ENCODE measurements at places on chromosomes 5 and 9.

DNA sequence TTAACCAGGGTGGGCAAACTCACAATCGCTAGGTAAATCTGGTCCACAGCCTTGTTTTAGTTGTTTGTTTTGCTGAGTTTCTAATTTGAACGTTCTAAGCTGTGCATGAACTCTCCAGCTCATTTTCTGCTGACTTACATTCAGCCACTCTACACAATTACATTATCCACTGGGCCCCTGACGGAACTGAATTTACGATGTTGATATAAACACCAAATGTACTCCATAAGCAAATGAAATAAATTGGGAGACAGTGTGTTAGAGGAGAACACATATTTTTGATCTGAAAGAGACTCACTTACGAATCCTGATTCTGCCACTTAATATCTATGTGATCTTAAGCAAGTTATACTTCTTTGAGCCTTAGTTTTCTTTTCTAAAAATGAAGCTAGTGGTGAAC, 393.4 kb downstream of the ZNF608 start:
- no peak for DNase-seq

DNA sequence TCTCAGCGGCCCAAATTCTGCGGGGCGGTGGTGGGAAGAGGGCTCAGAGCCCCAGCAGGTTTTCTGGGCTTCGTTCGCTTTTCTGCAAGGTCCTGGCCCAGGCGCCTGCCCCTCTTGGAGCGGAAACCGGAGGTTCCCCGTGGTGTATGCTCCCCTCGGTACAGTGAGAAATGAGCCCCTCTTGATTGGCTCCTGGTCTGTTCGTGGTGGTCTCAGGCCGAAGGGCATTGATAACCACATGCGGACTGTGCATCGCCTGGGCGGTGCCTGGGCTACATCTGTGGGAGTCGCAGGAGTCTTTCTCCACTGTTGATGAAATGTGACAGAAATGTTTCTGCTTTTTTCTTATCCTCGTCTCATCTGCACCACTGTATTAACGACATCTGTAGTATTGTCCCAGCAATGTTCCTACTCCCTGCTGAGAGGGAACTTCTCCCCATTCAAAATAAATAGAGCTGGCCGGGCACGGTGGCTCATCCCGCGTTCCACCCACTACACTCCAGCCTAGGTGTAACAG, 682 bp downstream of the MAN1B1 start:
- no peak for DNase-seq

DNA sequence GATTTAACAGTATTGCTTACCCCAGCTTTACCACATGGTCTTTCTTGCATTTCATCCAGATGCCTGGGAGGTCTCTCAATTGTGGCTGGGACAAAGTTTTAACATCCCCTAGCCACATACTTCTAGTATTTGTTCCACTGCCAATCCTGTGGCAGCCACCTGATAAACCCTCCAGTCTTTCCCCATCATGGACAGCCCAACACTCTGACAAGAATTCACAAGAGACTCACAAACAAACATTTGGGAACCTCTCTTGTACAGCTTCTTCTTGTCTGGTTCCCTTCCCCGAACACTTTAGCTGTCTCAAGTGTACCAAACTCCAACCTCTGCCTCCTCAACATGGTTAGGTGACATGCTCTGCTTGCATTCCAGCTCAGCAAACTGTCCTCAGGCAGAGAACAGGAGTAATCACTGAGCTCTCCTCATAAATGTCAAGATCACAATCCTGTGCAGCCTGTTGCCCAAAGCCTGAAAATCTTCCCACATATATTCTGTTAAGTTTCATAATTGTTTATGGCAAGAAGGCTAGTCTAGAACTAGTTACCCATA, 59.7 kb downstream of the STRBP start:
- DNase-seq: no peak

DNA sequence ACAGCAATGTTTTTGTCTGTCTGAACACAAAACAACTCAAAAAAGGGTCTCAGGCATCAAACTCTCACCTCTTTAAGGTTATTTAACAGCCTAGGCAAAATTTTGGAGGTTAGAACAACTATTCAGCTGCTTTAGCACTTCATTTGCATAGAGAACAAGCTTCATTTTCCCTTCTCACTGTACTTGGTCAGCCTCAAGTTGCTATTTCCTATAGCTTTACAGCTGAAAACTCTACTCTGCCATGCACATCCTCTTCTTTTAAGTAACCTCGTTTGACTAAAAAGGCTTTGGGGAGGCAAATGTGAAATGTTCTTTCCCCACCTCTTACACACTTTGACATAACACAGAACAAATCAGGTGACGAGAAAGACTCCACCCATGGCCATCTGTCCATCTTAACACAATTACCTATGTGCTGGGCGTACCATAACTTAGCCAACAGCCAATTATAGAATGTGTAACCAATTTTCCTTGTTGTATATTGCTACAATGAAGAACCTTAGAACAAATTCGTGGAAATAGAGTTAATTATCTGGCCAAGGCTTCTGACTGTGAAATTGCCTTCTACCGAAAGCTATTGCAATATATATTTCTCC, 195.7 kb downstream of the DCP2 start:
- no peak for DNase-seq

GRCh38 chr9:35730486-35730854, 1.5 kb downstream of the TLN1 start:
- DNase-seq: no peak

GRCh38 chr9:1959371-1959770, 55.8 kb upstream of the SMARCA2 start:
- no peak for DNase-seq

DNA sequence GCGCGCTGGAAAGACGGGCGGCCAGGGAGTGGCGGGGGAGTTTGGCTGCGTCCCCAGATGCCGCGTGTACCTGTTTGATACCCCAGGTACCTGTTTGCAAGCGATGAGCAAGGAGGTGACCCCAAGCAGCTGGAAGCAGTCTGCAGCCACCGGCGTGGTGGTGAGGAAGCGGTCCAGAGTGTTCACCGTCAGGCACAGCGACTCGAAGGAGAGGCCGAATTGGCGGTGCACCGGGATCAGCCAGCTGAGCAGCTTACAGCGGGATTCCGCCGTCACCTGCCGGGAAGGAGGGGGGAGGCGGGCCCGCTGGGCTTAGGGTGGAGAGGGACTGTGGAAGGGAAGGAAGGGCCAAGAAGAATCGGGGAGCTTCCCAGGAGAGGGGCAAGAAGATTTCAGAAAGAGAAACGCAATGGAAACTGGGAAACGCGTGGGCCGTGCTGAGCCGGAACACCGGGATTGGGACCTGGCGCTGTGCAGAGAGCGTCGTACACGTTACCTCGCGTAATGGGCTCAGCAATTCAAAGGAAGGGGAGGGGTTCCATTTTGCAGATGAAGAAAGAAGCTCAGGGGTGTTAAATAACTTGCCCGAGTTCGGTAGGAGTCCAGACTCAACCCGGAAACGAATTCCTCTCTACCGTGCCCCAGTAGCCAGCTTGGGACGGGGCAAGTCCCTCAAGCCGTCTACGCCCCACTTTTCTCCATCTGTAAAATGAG, 980 bp downstream of the CCNO start:
- no peak for DNase-seq

DNA sequence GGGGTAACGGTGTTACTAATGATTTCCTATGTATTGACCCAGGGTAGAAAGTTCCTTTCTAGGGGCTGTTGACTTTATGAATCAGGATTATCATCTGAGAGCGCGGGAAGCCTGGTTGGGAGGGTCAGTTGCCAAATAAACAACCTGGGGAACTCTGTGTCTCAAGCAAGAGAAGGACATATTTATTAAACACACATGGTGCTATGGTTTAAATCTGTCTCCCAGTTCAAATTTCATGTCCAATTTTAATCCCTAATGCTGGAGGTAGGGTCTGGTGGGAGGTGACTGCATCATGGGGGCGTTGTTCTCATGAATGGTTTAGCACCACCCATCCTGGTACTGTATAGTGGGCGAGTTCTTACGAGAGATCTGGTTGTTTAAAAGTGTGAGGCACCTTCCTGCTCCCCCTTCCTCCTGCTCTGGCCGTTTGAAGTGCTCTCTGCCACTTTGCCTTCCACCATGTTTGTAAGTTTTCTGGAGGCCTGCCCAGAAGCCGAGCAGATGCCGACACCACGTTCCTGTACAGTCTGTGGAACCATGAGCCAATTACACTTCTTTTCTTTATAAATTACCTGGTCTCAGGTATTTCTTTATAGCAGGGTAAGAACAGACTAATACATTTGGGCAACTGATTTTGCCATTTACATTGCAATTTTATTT, 19.7 kb upstream of the GAS1 start:
- no peak for DNase-seq

DNA sequence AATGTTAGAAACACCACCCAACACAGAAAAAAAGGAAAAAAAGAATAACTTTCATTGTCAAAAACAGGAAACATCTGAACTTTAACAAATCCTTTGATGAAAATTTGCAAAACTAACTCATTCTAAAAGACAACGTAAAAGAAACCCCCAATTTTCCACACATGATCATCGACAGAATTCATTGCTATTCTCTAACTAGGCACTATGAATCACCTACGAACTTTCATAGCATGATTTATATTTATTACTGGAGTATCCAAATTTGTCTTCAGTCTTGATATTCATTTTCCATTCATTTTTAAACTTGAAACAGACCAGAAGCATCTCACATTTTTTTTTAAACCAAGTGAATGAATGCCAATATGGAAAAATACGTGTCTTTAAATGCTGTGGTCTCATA, 514.6 kb downstream of the TLE4 start:
- no peak for DNase-seq

DNA sequence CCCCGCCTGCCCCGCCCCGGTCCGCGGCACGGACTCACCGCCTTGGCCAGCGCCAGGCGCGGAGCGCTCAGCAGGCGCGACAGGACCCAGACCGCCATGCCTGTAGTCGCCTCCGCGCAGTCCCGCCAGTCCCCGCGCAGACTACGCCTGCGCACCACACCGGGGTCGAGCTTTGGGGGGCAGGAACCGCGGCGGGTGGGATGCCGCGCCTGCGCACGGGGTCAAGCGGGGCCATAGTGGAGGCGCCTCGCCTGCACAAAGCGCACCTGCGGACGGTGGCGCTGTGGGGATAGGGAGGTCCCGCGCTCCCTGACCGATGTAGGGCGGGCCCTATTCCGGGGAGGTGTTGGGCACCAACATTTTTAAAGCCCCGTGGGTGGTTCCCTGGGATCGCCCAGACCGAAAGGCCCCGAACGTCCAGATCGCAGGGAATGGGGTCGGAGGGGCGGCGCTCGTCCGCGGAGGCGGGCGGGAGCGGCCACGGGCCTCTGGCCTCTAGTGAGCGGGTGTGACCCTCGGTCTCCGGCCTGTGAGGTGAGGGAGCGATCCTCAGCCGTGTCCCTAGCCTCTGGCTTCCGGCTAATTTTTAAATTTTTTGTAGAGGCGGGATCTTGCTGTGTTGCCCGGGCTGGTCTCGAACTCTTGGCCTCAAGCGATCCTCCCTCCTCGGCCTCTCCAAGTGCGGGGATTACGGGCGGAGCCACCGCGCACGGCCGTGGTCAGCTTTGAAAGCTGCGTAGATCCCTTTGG, 70.8 kb upstream of the LPCAT1 start:
- DNase-seq: no peak

GRCh38 chr9:21415493-21416267, 6.8 kb downstream of the IFNA8 start:
- peak; percentile 57 for DNase-seq

DNA sequence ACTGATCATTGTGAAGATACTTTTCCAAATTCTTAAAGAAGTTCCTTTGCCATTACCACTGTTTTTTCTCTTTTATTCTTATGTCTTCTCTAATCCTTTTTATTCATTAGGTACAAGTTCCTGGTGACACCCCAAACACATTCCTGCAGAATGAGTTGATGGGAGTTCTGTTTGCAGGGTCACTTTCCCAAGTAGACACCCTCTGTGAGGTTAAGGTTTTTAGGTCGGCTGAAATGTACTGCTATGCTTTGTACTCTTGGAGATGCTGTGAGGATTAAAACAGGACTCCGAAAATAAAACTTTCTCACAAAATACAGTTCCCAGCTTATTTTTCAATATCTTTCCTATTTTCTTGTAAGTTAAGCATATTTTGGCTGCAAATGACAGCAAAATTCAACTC, 143.3 kb upstream of the TLE4 start:
- no peak for DNase-seq

DNA sequence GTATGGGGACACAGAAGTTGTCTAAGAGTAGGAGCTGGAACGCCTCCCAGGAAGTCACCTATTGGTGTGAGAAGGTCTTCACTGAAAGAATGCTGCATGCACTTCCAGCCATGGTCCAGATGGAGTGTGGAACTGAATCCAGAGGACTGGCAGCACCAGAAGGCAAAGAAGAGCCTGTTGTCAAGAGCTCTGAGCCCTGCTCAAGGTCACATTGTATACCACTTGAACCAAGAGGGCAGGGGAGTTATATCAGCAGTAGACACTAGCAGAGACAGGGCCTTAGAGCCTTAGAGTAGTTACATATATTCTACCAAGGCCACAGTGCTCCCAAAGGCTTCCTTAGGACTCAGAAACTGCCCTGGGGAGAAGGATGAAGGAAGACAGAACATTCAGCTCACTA, 130.8 kb upstream of the POC5 start:
- DNase-seq: no peak

- no peak for DNase-seq
These were observed 135.0 kb upstream of the DAP start for GRCh38 chr5:10896016-10896415.

- DNase-seq: no peak
These were observed 174.2 kb downstream of the OXCT1 start for GRCh38 chr5:41695920-41696582.

- DNase-seq: no peak
These were observed 650 bp downstream of the MRRF start for GRCh38 chr9:122265149-122265915.

GRCh38 chr5:123088031-123088805, 823 bp upstream of the PRDM6 start:
- DNase-seq: no peak

DNA sequence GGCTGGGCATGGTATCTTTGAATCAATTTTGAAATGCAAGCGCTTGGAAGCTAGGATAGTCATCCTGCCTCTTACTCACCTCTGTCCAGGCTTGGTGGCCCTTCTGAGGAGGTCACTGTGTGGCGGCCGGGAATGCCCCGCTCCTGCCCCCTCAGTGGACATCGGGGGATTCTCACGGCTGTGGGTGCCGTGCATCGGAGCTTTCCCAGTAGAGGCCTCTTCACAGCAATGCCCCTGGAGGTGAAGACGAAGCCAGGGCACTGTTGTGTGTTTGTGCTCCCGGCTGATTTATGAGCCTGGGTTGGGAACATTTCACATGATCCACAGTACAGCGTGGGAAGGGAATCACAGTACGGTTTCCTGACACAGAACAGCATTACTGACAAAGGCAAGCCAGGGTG, 147.5 kb downstream of the NXNL2 start:
- no peak for DNase-seq

DNA sequence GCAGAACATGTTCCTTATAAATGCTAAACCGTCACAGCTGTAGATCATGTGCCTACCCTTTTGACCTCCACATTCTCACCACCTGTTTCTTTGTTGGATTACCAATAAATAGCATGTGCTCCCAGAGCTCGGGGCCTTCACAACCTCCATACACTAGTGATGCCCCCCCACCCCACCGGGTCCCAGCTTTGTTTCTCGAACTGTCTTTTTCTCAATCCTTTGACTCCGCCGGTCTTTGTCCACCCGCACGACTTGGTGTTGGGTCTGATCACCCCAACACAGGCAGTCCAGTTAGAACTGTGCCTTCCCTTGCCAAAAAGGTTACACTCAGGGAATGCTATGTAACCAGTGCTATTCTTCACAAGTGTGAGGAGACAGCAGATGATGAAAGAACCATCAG, 485.9 kb upstream of the C9orf72 start:
- no peak for DNase-seq
